ENCODE measurements at places on chromosomes 16 and 17.

DNA sequence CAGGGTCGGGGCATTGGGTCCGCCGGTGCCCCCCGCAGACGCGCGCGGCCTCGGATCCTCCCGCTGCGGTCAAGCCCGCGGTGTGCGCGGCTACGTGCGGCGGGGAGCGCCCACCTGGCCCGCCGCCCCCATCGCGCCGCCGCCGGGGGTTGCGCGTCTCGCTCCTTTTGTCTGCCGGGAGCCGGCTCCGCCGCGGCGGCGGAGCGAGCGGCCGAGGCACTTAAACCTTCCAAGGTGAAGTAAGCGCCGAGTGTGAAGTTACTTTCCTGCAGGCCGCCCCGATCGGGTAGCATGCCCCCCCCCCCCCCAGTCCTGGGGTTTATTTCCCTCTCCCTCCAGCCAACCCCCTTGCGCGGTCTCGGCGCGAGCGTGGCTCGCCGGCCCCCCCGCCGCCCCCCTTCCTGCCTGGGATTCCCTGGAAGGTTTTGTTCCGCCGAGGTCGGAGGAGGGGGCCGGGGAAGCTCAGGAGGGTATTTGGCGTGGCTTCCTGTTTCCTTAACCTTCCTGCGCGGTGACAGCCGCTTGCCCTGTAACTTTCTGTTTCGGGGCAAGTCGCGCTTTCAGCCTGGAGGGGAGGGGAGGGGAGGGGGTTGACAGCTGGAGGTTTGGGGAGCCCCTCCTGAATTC is 56.6 kb upstream of the GSE1 start:
- peak; percentile 64 for DNase-seq

DNA sequence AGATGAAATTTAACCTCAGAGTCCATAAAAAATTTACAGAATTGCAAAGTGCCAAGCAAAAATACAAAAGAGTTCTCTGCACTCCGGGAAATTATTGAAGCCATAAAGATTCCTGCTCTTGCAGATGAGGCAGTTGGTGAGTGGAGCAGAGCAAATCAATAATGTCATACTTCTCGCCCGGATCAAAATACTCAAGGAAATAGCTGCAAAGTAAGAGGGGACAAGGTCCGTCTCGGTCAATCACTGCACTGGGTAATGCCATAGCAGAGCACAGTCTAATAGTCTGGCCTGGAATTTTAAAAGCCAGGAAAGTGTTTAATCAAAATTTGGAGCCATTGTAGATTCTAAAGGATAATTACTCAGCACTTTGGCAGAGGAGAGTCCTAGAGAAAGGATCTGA is 58.9 kb downstream of the GP2 start:
- no peak for DNase-seq

GRCh38 chr17:58492238-58493121 is 4.3 kb upstream of the HSF5 start:
- DNase-seq, result no peak

- no peak for DNase-seq
Measured at GRCh38 chr17:47240806-47241205, 12.8 kb upstream of the ITGB3 start.

DNA sequence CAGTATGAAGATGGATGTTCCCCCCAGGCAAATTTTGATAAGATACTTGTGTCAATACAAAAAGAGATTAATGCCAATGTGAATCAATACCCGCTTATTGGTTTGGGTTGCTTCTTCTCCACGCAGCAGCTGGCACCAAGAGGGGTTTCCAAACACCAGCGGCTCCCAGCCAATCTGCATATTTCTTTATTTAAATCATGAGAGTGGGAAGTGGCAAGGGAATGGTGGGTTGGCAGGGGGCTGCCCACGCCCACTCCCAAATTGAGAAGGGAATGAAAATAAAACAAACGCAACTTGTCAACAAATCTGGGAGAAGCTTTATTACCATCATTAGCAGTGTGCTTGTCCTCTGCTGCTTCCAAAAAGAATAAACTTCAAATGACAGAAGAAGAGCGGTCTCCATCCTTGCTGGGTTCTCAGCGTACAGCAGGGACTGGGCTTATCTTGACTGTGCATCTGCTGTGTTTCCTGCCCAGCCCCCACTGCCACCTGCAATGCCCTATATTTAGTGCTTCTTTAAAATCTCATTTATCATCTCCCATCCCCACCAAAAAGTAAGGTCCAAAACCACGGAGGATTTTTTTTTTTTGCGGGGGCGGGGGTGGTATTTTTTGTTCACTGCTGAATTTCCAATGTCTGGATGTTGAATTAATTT is 34.9 kb upstream of the C16orf78 start:
- no peak for DNase-seq

DNA sequence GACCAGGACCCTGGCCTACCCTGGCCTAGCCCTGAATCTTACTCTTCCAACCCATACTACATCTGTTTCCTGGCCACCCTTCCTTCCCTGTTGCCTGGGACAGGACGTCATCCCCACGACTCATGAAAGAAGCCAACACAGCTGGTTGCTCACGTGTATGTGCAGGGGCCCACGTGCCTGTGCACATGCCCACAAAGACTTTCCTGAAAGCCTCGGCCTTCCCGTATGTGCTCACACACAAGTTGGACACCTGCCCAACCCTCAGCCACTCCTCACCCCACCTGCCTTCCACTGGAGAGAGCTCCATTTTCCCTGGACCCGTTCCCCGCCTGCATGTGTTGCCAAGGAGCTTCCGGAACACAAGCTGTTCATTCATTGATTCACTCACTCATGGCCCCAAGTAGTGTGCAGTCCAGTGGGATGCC is 7.0 kb downstream of the PLXDC1 start:
- DNase-seq, result no peak

DNA sequence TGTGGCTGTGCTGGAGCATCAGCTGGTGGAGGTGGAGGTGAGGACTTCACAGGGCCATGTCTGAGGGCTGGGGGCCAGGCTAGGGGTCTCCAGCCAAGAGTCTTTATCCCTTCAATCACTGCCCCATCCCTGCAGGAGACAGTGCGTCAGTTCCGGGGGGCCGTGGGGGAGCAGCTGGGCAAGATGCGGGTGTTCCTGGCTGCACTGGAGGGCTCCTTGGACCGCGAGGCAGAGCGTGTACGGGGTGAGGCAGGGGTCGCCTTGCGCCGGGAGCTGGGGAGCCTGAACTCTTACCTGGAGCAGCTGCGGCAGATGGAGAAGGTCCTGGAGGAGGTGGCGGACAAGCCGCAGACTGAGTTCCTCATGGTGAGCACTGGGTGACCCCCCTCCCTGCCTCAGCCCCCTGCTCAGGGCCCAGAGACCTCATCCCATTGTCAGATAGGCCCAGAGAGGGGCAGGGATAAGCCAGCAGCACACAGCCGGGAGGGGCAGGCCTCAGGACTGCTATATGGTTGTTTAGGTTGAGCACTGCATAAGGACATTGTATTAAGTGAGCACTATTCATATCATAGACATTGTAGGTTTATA is 2.3 kb upstream of the PYDC1 start:
- no peak for DNase-seq

- no peak for DNase-seq
Measured at GRCh38 chr17:50638966-50639713, 4.5 kb downstream of the ABCC3 start.

- DNase-seq, result no peak
Measured at GRCh38 chr16:4814046-4814445, 11.6 kb upstream of the ROGDI start.

- no peak for DNase-seq
Measured at GRCh38 chr17:76152591-76152990, 11.5 kb upstream of the FOXJ1 start.

- DNase-seq, result no peak
Measured at GRCh38 chr16:10629592-10629963, 49.2 kb upstream of the EMP2 start.

DNA sequence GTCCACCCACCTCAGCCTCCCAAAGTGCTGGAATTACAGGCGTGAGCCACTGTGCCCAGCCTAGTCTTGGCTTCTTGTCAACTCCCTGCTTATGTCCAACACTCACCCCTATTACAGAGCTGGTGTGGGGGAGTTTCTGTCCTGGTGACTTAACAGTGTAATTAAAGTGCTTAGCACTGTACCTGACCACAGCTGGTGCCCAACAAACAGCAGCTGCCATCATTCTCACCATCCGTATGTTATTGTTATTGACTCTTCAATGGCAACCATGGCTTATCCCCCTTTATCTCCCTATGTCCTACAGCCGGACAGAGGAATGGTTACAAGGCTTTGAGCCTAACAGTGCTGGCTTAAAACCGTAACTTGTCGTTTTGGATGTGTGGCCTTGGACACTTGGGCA is 17.0 kb upstream of the BRCA1 start:
- DNase-seq, result no peak

DNA sequence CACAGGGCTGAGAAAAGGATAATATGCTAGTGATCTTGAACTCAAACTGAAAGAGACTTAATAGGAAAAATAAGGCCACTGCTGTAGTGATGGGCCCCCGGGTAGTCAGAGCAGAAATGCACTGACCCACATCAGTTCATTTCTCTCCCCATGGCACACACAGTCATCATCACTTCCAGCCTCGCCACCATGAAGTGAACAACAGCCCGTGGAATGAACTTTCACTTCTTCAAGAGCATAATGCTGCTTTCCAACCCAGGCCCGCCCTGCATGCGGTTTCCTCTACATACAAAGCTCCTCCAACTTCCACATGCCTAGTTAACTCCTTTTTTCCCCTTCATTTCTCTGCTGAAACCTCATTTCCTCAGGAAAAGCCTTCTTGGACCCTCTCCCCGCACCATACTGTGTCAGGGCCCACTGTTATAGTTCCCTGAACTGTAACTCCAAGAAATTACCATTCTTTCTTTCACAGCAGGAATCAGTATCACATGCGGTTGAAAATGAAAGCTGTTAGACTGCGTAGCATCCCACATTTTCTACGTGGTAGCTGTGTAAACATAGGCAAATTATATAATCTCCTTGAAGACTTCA is 65.8 kb upstream of the SMIM36 start:
- DNase-seq, result peak; percentile 19

- DNase-seq, result no peak
Measured at GRCh38 chr16:80851831-80852230, 47.4 kb upstream of the CDYL2 start.

- no peak for DNase-seq
Measured at GRCh38 chr17:20206068-20206467, 196.9 kb downstream of the SPECC1 start.

DNA sequence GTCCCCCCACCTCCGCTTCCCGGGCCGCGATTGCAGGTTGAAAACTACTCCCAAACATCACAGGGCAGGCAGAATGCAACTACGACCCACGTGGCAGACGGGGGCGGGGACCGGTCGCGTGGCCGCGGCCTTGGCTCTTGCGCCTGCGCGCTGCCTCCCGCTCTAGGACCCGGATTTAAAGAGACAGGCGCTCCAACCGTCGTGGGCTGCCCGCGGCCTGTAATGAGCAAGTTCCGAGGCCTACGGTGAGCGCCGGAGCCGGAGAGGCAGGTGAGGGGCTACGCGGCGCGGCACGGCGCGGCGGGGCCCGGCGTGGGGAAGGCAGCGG is at the start of gene LIG3:
LIG3 (plus strand) TSS at position 160 of the 328 bp plus-strand sequence. CDS start 2,494 bp downstream, outside the sequence.
- peak; percentile 94 for DNase-seq

- no peak for DNase-seq
Measured at GRCh38 chr16:60107871-60108270, 1373.8 kb upstream of the GOT2 start.

- no peak for DNase-seq
Measured at GRCh38 chr17:48633266-48633677, 7.1 kb upstream of the HOXB9 start.

DNA sequence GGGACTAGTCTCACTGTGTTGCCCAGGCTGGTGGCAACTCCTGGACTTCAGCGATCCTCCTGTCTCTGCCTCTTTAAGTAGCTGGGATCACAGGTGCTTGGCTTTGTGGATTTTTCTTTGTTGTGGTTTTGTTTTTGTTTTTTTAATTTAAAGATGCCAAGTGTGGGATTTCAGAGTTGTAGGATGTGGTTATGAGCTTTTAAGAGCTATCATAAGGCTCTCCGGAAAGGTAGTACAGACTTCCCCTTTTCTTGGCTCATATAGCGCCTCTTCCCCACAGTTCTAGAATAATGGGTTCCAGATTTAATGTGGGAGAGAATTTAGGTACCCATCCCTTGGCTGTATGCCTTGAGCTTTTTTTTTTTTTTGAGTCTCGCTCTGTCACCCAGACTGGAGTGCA is 17.1 kb downstream of the AKAP1 start:
- DNase-seq, result no peak

DNA sequence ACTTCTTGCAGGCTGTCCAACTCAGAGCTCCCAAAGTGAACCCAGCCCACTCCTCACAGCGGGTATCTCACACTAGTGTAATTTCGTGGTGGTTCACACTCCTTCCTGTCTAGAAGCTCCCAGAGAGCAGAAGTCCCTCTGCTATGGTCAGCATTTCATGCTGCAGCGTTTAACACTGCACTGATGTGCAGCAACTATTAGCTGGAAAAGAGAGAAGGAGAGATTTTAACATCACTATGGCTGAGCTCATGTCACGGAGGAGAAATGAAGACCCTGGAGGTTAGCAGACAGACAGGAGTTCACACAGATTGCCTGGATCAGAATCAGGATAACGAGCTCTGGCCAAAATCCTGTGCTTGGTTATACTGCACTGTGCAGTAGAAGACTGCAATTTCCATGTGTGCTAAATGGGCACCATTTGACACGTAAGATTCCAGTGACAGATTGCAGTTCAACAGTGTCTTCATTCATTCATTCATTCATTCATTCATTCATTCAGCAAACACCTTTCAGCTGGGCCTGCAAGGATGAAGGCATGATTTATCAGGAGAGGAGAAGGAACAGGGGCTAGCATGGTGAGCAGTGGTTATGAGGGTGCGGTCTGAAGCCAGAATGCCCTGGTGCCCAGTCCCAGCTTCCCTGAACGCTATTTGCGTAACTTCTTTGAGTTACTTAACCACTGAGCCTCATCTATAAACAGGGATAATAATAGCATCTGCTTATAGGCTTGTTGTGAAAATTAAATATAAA is 5.3 kb upstream of the CCL1 start:
- DNase-seq, result no peak

DNA sequence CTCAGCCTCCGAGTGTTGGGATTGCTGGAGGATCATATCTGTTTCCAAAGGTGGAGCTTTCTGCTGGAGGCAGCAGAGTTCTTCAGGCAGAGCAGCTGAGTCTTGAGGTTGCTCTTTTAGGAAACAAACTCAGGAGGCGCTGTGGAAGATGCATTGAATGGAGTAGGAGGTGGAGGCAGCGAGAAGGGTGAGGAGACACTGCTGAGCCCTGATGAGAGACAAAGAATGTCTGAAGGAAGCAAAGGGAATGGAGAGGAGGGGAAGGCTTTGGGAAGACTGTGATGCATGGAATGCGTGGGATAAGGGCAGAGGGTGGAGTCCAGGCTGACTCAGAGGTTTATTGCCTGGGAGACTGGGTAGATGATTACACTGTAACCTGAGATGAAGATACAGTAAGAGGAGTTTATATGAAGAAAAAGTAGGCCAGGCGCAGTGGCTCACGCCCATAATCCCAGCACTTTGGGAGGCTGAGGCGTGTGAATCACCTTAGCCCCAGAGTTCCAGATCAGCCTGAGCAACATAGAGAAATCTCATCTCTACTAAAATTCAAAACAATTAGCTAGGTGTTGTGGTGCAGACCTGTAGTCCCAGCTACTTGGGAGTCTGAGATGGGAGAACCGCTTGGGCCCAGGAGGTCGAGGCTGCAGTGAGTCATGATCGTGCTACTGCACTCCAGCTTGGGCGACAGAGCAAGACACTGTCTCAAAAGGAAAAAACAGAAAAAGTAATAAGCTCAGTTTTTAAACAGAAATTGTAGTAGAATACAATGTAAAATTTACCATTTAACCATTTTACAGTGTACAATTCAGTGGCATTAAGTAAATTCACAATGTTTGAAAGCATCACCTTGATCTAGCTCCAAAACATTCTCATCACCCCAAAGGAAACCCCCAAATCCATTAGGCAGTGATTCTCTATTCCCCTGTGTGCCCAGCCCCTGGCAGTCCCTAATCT is 17.8 kb upstream of the TMEM219 start:
- DNase-seq, result no peak

All from stimulated activated CD4-positive, alpha-beta T cell treated with anti-CD3 and anti-CD28 coated beads, Interleukin-4, amount 100 ng/mL, for 4 hours (primary cell).